AG04449 (cell line): ENCODE measurements at places on chromosomes 2 and 18.

DNA sequence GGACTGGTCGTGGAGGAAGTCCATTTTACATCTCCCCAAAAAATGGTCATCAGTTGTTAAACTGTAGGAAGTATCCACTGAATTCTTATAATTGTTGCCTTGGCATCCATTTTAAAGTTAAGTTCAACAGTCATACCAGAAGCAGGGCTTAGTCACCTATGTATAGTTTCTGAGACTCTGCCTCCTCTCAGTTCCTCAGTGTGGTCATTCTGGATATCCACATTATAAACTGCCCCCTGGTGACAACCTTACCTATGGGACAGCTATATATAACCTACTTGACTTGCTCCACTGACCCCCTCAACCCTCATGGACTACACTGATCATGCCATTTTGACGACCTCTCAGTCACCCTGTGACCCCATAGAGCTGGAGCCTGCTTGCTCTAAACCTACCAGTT, 617.0 kb downstream of the LRP1B start:
- DNase-seq = no peak

- DNase-seq = no peak
These were observed 7.0 kb downstream of the GPR35 start for GRCh38 chr2:240632306-240632721.

GRCh38 chr18:26741048-26741447, 124.5 kb downstream of the AQP4 start:
- no peak for DNase-seq

GRCh38 chr2:234446404-234447076, 50.3 kb downstream of the ARL4C start:
- no peak for DNase-seq

- no peak for DNase-seq
These were observed 40.0 kb upstream of the NFATC1 start for GRCh38 chr18:79355433-79356335.

DNA sequence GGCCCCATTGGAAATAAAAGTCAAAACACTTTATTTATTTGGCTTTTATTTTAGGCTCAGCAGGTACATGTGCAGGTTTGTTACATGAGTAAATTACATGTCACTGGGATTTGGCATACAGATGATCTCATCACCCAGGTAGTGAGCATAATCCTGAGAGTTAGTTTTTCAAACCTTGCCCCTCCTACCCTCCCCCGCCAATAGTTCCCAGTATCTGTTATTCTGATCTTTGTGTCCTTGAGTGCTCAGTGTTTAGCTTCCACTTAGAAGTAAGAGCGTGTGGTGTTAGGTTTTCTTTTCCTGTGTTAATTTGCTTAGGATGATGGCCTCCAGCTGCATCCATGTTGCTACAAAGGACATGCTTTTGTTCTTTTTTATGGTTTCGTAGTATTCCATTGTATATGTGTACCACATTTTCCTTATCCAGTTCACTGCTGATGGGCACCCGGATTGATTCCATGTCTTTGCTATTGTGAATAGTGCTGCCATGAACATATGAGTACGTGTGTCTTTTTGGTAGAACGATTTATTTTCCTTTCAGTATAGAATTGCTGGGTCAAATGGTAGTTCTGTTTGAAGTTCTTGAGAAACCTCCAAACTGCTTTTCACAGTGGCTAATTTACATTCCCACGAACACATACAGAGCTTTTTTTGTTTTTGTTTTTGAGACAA, 47.9 kb downstream of the ARMC9 start:
- DNase-seq = no peak

- no peak for DNase-seq
These were observed 712.5 kb downstream of the TDRD15 start for GRCh38 chr2:21836261-21836660.

- DNase-seq = no peak
These were observed 27.6 kb upstream of the LGALSL start for GRCh38 chr2:64426183-64426952.

- DNase-seq = no peak
These were observed 79.1 kb downstream of the MCFD2 start for GRCh38 chr2:46836295-46837111.

DNA sequence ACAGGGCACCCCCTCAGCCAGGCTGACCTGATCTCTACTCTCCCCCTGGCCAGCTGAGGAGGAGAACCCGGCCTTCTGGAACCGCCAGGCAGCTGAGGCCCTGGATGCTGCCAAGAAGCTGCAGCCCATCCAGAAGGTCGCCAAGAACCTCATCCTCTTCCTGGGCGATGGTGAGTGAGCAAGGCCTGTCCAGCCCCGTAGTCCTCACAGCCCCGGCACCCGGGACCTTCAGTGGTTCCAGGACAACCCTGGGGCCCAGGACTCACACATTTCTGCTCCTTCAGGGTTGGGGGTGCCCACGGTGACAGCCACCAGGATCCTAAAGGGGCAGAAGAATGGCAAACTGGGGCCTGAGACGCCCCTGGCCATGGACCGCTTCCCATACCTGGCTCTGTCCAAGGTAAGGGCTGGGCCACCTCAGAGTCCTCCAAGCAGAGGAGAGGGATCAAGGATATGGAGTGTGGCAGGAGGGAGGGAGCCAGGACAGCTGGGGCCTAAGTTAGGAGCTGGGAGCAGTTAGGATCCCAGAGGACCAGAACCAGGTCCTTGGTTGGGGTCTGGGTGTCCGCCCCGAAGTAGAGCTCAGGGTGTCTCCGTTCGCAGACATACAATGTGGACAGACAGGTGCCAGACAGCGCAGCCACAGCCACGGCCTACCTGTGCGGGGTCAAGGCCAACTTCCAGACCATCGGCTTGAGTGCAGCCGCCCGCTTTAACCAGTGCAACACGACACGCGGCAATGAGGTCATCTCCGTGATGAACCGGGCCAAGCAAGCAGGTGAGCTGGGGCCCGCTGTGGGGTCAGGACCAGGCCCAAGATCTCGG, 555 bp downstream of the ALPI start:
- no peak for DNase-seq

GRCh38 chr2:218780851-218781690, 876 bp upstream of the CYP27A1 start:
- DNase-seq = no peak

GRCh38 chr2:178796079-178796677, 11.0 kb downstream of the TTN start:
- DNase-seq = peak; percentile 5

- no peak for DNase-seq
These were observed 309.3 kb upstream of the LRRTM4 start for GRCh38 chr2:77831471-77831870.

DNA sequence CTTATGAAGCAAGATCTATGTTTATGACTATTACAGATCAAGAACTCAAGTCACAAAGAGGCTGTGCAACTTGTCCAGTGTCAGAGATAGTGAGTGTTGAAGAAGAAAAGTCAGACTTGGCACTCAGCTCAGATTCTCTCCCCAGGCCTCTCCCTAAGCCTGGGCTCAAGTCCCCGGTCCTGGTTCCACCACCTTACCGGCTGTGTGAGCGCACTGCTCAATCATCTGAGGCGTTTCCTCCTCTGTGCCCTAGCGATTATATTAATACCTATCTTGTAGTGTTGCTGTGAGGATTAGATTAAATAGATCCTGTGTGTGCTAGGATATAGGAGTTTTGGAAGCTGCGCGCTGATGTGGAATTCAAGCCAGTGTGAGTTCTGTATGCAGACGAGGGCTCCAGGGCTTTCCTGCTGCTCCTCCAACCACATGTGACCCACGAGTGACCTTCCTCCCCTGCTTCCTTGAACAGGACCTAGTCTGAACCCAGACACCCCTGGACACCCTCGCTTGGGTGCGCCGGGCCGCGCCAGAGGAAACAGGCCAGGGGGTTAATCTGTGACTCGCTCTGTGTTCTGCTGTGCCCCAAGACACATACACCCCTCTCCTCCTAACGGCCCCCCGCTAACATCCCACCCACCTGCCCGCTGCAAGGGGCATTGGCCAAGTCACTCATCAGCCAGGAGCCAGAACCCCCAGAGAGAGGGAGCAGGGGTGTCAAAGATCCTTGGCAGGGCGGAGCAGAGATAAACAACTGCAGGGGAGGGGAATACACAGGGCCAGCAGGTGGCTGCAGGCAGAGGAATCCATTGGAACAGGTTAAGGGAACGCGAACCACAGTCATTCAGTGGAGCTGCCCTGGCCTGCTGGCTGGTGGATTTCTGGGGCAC, 38.3 kb downstream of the TNS1 start:
- no peak for DNase-seq

DNA sequence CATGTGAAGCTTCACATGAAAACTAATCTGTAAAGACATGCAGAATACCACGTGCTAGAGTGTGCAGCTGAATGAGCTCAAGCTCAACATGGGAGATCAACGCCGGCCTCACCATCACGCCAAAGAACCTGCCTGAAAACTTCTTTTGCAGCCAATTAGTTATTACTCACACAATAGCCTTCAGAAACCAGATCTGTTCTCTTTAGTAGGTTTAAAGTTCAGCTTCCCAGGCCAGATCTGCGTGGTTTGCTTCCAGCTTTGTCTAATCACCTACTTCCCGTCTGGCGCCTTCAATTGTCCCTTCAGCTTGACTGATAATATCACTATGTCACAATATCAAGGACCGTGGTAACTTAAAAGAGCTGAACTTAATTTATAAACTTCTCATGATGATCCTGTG, 68.0 kb upstream of the ZNF236 start:
- no peak for DNase-seq

- DNase-seq = no peak
These were observed at the start of gene SNED1 for GRCh38 chr2:240997856-240998705. Gene SNED1 (plus strand): TSS chr2:240998618. CDS start chr2:240998838, 220 bp downstream.

DNA sequence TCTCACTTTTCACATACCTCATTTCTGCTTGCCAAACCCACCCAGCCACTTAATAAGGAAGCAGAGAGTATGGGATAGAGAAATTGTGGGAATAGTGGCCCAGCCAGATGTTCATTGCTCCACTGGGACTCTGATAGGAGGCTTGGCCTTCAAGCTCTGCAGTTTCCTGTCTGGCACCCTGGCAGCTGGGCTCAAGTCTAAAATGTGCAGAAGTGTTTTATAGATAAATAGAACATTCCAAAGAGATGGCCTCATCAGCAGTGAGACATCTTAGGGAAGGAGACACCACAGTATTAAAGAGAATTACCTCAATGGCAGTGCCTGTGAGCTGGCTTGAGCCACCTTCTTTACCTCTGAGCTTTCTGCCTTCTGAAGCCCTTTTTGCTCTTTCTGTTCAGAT, 24.7 kb downstream of the COPS7B start:
- peak; percentile 31 for DNase-seq

- DNase-seq = no peak
These were observed 50.3 kb upstream of the ZBTB7C start for GRCh38 chr18:48459465-48459864.

- no peak for DNase-seq
These were observed 52.7 kb upstream of the ITM2C start for GRCh38 chr2:230812033-230812432.

- no peak for DNase-seq
These were observed 112.5 kb upstream of the CREB1 start for GRCh38 chr2:207417301-207417718.

DNA sequence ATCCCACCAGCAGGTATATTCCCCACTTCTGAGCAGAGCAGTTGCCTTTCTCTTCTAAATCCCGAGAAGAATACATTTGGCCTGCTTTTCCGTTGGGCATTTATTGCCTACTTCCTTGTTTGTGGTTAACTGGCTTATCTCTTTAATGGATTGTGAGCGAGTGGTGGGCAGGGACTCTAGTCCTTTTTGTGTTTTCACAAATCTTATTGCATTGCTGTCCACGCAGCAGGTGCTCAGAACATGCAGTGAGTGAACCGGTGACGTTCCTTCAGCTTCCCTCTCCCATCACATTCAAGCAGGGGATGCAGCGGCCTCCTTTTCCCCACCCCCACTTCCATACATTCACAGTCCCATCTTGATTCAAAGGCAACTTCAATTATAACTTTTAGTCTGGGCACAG, 28.9 kb upstream of the GAREM2 start:
- no peak for DNase-seq

DNA sequence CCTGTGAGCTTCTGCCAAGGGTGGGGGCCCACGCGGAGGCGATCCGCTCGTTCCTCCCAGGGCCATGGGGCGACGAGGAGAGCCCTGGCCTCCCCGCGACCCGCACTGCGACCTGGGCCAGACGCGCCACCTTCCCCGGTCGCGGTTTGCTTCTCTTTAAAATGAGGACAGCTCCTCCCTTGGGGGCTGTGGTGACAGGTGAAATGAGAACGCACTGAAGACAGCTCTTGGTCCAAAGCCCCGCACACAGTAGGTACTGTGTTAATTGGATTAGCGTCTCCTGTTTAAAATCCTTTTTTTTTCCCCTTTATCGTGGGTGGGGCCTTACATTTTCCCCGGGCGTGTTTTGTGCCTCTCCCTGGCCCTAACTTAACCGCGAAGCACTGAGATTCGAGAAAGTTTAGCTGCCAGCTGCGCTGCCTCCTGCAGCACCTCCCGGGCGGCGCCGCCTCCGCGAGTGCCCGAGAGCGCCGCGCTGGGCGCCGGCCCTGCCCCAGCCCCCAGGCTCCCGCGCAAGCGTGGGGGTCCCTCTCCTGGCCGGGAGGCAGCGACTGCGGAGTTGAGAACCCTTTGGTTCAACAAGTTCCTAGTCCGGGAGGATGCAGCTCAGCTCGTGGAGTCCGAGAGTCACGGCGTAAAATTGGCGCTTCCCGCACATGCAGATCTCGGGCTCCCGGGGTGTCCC, 1.1 kb downstream of the HPCAL1 start:
- DNase-seq = no peak

GRCh38 chr2:46296840-46297545, at the start of gene EPAS1:
Gene EPAS1 (plus strand): TSS chr2:46297407. CDS start chr2:46297912, 505 bp downstream.
- no peak for DNase-seq

- DNase-seq = no peak
These were observed 93.5 kb upstream of the OTOS start for GRCh38 chr2:240233885-240234502.

- DNase-seq = no peak
These were observed 593.1 kb upstream of the NRXN1 start for GRCh38 chr2:51624995-51625394.

GRCh38 chr18:79191956-79192355, 122.8 kb downstream of the ATP9B start:
- no peak for DNase-seq

DNA sequence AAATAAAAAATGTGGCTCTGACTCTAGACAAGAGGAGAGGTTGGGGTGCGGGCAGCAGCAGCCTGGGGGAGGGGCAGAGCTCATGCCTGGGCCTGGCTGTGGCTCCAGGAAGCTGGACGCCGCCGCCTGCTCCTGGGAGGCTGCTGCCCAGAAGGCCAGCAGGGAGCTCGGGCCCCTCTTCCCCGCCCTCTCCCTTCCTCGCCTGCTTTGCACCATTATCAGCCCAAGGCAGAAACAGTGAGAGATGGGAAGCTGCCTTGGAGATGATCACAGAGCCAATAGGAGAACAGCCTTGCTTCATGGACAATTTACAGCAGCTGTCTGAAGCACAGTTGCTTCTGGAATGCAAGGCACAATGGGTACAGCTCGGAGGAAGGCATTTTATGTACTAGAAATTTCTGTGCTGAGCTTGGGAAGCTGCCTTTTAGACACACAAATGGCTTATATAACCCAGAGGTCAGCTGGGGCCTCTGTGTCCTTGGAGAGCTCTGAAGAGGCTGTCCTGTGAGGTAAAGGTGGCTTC, 55.3 kb upstream of the AFF3 start:
- DNase-seq = peak; percentile 57

DNA sequence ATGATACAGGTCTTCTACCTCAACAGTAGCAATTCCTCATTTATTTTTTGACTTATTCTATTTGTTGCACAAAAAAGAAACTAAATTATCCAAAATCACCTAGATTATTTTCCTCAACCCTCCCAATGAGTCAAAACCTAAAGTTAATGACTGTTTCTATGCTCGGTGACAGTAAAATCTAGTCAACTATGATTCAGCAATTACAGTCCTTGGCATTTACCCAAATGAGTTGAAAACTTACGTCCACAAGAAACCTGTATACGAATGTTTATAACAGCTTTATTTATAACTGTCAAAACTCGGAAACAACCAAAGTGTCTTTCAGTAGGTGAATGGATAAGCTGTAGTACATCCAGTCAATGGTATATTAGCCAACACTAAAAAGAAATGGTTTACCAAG, 439.3 kb downstream of the CBLN2 start:
- no peak for DNase-seq
